CD4-positive, alpha-beta T cell treated with Interleukin-17A for 1 hour (primary cell): ENCODE measurements at places on chromosomes 12 and 14.

DNA sequence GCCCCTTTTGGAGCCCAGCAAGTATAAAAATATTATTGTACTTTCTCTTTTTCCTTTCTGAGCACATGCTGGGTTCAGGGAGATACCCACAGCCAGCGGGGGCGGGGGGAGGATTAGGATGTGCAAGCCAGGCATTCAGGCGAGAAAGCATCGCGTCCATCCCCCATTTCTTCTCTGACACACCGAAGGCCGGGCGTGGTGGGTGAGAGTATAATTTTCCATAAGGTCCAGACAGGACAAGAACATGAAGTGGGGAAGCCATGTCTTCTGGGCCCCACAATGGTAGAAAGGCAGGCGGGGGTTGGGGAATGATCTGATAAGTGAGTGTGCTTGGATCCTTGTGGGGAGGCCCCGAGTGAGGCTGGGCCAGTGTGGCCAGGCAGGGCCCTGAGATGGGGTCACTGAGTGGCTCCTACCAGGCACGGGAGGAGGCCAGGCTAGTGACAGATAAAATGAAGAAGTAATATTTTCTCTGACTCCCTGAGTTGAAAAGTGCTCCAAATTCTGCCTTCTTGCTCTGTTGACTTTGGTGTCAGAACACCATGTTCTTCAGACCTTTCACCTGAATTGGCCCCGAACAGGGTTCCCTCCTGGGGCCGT is 10.7 kb upstream of the LRTM2 start:
- no peak for DNase-seq

- no peak for DNase-seq
These were observed 94.1 kb downstream of the FBXL14 start for GRCh38 chr12:1500095-1500801.

GRCh38 chr12:32248441-32249140 is 141.9 kb downstream of the BICD1 start:
- DNase-seq: no peak

DNA sequence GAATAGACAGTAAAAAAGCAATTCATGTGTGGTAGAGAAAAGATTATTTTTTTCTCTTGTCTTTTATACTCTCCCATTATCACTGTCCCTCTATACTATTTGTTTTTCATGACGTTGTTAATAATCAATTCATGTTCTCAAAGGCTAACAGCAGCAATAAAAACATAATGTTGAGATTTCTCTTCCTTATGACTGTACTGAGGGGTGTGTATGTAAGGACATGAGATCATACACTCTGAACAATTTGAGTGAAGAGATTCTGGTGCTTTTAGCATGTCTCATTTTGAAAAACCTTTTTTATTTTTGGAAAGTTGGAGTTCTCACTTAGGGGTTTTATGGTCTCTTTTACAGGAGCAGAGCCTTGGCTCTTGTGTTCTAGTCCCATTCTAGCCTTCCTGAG is 3.8 kb upstream of the TSPAN8 start:
- no peak for DNase-seq

GRCh38 chr14:101301011-101301410 is 260.3 kb upstream of the DIO3 start:
- no peak for DNase-seq

- no peak for DNase-seq
These were observed 177.3 kb upstream of the NUDT4 start for GRCh38 chr12:93200291-93200917.

DNA sequence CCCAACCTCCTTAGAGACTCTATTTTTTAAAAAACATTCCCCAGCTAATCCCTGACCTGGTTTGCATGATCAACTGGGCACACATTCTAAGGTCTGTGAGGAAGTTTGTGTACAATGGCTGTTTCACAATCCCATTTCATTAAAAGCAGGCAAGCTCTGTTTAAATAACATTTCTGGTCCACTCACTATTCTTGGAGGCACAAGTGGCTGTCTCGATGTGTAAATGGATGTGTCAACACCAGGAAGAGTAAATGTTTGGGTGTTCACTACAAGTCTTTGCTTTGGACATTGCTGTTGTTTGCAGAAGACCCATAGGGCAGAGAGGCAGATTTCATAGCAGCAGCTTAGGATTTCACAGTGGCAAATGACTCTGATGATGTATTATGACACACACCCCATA is 98.3 kb downstream of the PDZRN4 start:
- DNase-seq: no peak

- no peak for DNase-seq
These were observed 50.0 kb downstream of the SH2B3 start for GRCh38 chr12:111455448-111456320.

DNA sequence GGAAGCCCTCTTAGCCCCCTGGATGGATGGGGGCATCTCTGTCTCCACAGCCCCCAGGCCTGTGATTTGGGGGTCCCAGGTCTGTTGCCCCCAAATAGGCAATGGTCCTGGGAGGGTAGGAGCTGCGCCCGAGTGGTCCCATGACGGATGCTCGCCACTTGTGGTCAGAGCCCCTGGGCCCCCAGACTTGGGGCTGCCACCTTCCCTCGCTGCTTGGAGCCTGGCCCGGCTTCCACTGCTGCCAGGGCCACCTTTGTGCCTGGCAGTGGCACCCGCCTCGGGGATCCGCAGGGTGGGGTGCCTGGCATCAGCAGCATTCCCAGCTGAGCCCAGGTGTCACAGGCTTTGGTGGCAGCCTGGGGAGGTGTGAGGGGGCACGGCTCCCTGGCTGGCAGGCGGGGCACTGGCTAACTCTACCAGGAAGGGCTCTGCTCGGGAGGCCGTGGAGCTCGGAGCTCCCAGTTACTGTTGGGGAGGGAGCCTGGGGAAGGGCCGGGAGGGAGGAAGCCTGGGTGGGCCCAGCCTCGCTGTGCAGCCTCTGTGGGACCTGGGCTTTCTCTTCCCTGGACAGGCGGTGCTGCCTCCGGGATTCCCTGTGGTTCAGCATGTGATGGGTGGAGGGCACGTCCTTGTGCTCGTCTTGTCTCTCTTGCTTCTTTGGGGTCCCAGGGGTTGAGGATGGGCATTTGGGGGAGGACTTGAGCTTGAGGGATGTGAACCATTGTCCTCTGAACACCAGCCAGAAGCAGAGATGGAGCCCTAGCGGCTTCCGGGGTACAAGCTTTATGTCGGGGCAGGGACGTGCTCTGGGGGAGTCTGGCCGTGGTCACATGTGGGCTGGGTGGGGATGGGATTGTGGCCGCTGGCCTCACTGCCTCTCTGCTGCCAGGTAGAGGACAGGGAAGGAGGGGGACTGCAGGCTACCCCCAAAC is 5.4 kb downstream of the KIF26A start:
- no peak for DNase-seq

GRCh38 chr12:24232531-24232930 is 283.1 kb upstream of the SOX5 start:
- DNase-seq: no peak

- no peak for DNase-seq
These were observed 194.3 kb downstream of the DACT1 start for GRCh38 chr14:58832095-58832521.

- peak; percentile 36 for DNase-seq
These were observed 17.1 kb upstream of the EMP1 start for GRCh38 chr12:13179211-13180074.

- no peak for DNase-seq
These were observed 71.7 kb upstream of the REP15 start for GRCh38 chr12:27624586-27624985.

DNA sequence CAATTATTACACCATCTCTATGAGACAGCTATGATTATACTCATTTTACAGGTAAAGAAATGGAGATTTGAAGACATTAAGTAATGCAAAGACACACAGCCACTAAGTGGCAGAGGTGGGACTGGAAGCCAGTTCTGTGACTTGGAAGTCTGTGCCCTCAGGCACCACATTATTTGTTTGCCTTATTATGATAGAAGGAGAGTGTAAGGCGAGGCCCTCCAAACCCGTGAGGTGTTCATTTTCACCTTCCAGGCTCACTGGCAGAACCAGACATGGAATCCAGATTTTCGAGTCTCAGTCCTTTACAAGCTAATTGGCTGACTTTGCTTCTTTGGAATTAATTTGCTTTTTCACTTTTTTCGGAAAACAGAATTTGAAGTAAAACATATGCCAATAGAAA is 107.9 kb downstream of the CAND1 start:
- no peak for DNase-seq

- no peak for DNase-seq
These were observed 45.8 kb upstream of the P2RX7 start for GRCh38 chr12:121086781-121087295.

DNA sequence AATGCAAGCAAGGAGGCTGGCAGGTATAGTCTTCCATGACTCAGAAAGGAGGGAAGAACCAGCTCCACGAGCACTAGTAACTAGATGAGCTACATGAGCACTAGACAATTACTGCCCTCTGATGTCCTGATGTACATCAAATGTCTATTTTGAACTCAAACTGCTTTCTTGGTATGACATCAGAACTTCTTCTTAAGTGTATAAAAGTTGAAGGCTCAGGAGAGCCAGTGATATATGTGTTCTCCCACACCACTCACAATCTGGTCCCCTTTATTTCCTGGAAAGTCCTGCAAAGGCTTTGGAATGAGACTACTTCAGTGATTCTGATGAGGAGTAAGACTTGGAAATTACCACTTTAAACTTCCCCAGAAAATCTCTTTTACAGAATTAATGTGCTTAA is 18.5 kb upstream of the DHRS7 start:
- DNase-seq: peak; percentile 25

- no peak for DNase-seq
These were observed 174.5 kb downstream of the TTC7B start for GRCh38 chr14:90641615-90642243.

DNA sequence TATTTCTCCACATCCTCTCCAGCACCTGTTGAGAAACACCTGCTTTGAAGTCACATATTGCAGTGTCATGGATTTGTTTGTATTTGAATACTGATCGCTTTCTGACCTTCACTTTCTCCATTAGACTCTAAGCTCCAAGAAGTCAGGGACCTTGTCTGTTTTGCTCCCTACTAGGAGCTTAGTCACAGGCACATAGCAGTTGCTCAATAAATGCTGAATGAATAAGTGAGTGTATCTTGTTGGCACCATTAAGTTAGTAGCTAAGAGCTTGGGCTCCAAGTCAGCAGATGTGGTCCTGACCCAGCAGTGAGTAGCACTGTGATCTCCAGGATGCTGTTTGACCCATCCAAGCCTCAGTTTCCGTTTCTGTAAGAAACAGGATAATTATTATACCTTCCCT is 10.1 kb downstream of the MVK start:
- no peak for DNase-seq

GRCh38 chr14:92670160-92670559 is 78.3 kb downstream of the LGMN start:
- DNase-seq: no peak

DNA sequence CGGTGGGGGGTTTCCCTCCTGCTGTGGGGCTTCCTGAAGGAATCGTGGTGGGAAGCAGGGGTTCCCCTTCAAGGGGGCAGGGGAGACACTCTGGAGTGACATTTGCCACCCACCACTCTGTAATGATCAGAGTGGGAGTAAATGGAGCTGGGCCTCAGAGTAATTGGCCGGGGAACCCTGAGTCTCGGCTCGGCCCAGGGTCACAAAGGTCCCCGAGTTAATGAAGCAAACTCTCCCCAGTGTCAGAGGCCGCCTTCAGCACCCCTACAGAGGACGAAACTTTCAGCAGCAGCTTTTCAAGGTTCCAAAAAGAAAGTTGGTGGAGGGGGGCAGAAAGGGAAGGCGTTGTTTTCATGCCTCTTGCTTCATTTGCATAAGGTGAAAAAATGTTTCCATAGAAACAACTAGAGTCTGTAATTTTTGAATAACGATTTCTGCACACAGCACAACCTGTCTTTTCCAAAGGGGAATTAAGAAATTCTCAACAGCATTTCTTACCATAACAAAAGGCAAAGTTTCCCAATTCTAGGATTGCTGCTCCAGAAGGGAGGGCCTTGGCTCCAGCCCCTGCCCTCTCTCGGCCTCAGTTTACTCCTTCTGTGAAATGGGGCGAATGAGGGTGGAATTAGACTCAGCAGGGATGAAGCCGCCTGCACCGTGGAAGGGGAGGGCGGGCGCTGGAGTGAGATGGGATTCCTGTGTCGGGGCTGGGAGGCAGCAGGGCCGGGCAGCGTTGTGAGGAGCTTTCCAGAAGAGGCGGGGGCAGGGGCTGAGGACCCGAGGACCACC is 67.0 kb upstream of the BEGAIN start:
- DNase-seq: no peak

- DNase-seq: no peak
These were observed 1629.4 kb upstream of the SEL1L start for GRCh38 chr14:83163016-83163415.

- no peak for DNase-seq
These were observed 11.9 kb downstream of the PTPRO start for GRCh38 chr12:15334225-15334624.

DNA sequence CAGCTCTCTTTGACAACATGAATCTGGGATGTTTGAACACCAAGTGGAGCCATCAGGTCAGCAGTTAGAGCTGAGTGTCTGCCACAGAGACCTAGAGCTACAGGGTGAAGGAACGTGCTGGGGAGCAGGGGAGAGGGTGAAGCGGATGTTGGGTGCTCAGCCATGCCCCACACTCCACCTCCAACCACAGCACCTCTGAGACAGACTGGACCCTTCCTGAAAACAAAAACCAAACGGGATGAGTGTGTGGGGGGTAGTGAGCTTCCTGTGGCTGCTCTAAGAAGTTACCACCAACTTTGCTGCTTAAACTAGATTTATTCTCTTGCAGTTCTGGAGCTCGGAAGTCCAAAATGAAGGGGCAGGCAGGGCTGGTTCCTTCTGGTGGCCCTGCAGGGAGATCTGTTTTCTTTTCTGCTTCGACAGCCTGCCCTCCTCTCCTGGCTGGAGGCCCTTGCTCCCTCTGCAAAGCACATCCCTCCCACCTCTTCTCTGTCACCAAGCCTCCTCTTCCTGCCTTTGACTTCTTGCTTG is 5.6 kb upstream of the GOLGA3 start:
- DNase-seq: peak; percentile 16

GRCh38 chr12:83102499-83102898 is 415.8 kb downstream of the TMTC2 start:
- no peak for DNase-seq

DNA sequence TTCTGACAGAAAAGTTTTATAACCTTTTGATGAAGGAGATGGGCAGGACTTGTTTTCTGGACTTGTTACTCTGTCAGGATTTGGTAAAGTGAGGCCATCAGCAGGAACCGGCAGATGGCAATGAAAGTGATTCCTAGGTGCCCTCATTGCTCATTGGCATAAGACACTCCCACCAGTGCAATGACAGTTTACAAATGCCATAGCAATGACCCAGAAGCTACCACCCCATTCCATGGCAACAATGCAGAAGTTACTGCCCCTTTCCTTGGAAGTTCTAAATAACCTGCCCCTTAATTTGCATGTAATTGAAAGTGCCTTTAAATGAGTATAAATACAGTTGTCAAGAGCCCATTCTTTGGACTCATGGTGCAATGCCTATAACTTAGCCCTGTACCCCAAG is 222.6 kb downstream of the CEP128 start:
- DNase-seq: no peak

DNA sequence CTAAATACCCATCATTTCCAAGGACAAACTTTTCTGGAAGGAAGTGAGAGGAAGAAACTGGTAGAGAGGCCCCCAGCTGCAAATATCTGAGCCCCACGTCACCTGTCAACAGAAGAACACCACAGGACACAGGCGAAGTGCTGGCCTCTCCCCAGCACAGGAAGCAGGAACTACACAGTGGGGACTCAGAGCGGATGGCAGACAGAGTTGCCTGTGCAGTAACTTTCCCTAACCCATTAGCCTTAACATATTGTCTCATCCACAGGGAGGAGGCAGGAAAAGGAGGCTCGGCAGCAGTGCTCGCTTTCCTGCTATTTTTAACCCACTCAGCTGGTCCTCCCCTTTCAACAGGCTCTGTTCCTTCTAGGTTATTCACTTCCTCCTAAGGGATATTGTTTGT is 111.5 kb upstream of the TMPO start:
- DNase-seq: no peak

- no peak for DNase-seq
These were observed 3.6 kb downstream of the EID3 start for GRCh38 chr12:104306943-104307654.
